Activated naive CD8-positive, alpha-beta T cell treated with anti-CD3 and anti-CD28 coated beads for 36 hours (primary cell): ENCODE measurements at places on chromosomes 12 and 14. TPM values are rescaled to one million over a fixed set of nuclear protein-coding genes. Genes with fewer than 3 reads are reported as not detected.

DNA sequence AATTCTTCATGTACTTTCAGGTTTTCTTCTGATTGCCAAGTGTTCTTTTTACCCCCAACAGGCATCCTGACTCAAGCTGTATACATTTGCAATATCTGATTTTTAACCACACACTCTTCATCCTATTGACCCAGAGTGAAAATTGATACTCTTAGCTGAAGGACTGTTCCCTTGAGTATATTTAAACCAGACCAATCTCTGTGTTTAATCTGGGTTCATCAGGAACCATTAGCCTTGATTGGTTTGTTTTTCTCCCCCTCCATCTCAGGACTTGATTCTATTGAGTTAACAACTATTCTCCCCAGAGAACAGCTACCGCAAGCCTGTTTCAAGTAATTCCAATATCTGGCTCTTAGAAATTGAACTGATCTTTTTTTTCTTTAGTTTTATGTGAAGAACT lies 222.3 kb upstream of the NOVA1 start:
- DNase-seq: no peak

TCTN2 gene
- total RNA-seq: 3.3 TPM

KLRK1 gene
- total RNA-seq: 114 TPM

- peak; percentile 6 for DNase-seq
Observed at GRCh38 chr12:80186727-80187217, 87.4 kb downstream of the OTOGL start.

IFNG-AS1 gene
- not detected for total RNA-seq
